ENCODE measurements at places on chromosomes 4 and X.
A peak's percentile ranks its signal among the peaks of the same experiment; 100 is the strongest.

GRCh38 chr4:77347351-77347966 lies 190.5 kb downstream of the CCNG2 start:
- no peak for DNase-seq

DNA sequence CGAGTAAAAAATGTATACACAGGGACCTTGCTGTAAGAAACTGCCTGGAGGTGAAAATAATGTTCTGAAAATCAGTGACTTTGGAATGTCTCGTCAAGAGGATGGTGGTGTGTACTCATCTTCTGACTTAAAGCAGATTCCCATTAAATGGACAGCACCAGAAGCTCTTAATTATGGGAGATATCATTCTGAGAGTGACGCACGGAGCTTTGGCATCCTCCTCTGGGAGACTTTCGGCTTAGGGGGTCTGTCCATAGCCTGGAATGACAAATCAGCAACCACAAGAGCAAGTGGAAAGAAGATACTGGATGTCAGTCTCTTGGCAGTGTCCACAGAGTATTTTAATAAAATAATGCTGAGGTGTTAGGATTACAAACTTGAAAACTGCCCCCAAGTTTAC lies 129.4 kb downstream of the THOC2 start:
- DNase-seq: no peak

DNA sequence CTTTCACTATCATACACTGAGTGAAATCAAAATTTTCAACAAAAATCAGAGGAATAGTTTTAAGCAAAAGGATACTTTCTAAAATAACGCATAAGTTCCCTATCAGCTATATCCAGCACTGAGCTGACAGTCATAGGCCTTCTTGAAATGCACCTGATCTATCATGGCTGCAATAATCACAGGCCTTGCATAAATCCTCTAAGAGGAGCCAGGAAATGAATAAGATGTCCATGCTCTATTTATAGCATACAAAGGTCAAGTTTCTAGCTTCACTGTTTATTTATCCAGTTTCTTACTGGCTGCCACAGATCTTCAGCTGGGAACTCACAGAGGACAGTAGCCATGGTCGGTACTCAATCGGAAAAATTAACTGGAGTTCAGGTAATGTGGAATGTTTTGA lies 235.9 kb upstream of the DMD start:
- DNase-seq: no peak

DNA sequence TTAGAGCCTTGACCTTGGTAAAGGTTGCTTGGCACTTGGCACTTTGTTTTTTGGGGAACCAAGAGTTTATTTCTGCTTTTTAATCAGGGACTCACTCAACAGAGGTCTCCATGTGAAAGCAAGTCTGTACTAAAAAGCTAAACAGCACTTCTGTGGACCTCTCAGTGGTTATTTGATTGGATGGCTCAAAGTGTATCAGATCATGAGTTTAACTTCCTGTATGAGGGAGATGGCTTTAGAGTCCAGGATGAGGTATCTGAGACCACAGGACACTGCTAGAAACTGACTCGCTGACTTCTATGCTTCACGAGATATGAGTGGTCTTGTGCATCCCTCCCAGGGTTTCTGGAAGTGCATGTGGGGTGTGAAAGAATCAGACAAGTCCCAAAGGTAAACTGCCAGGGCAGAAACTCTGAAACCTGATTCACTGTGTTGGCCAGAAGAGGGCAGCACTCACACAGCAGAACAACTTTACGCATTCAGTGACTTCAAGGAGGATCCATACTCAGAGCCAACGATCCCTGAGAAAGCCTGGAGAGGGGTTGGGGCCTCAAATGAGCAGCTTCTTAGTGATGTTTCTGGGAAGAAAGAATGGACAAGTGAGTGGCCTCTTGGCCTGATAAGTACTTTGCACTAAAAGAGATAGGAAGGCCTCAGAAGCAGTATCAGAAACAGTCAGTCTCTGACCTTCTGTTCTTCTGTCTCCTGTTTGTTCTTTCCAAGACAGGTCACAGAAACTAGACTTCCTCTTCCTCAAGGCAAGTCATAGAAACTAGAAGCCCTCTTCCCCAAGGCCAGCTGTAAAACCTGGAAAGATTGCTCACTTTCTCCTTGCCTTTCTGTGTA lies 220.3 kb upstream of the CXCL13 start:
- peak; percentile 6 for DNase-seq

- DNase-seq: no peak
Measured at GRCh38 chr4:7434766-7435150, at the start of gene PSAPL1. Gene PSAPL1 (minus strand): TSS chr4:7434930. CDS start chr4:7434879, 51 bp downstream.

DNA sequence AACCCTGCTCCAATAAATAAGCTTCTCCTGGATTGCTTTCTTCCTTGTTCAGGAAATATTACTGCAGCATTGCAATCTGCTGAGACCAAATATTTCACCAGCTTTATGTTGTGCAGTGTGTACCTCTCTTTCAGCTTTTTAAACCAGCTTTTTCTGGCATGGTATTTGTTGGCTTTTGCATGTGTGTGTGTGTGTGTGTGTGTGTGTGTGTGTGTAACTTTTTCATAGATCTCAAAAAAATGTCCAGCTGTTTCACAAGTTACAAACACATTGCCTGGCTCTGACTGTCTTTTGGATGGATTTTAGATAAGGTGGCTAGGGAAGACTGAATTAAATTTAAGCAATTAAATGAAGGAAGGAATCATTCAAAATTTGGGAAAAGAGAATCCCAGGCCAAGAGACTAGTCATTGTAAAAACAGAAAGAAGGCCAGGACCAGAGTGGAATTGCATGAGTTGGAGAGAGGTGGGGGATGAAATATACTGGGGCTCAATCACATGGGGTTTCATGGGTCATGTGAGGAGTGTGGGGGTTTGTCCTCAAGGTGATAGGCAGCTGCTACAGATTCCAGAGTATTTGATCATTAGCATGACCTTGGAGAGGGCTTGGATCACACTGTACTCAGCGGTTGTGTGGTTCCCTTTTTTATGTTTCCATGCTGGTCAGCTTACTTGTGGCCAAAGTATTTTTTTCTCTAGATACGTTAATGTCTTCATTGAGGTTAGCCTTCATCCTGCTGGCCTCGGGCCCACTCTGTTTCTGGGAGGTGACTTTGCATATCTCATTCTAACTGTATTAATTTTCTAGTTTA lies 357.7 kb upstream of the BOD1L1 start:
- DNase-seq: no peak

DNA sequence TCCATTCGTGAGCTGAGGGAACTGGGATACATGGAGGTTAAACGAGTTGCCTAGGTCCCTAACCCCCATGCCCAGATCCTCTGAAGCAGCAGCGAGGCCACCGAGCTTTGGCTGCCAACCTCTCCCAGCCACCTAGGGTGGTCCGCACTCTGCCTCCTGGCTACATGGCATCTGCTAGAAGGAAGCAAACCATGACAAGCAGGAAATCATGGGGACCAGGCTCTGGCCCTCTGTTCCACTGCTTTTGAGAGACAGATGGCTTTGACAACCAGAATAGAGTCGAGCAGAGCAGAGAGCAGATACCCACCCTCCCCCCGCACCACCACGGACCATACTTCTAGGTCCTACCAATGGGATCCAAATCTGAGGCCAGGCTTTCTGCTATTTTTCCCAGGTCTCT lies 37.5 kb upstream of the NKRF start:
- DNase-seq: no peak

DNA sequence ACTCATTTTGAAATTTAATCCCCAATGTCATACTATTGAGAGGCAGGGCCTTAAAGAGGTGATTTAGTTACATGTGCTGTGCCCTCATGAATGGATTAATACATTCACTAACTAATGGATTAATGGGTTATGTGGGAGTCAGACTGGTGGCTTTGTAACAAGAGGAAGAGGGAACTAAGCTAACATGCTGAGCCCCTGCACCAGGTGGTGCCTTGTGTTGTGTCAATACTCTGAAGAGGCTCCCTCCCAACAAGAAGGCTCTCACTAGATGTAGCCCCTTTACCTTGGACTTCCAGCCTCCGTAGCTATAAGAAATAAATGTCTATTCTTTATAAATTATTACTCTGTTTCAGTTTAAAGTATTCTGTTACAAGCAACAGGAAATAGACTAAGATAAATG lies 411.9 kb upstream of the EMCN start:
- DNase-seq: no peak

DNA sequence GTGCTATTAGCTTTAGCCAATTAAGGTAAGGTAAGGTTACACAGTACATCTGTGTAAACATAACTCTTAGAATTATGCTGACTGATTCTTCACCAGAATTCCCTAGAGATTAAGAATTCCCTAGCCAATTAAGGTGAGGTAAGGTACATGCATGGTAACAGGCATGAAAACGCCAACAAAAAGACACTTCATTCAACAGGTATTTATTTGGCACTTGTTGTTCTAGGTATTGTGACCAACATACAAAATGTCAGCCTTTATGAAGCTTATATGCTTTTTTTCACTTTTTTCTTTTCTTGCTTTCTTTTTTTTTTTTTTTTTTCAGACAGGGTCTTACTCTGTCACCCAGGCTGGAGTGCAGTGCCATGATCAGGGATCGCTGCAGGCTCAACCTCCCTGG lies 47.2 kb downstream of the EDNRA start:
- DNase-seq: no peak

- no peak for DNase-seq
Measured at GRCh38 chr4:10256203-10256602, 139.6 kb upstream of the WDR1 start.

GRCh38 chr4:119299741-119300100 lies 22.2 kb downstream of the FABP2 start:
- no peak for DNase-seq

GRCh38 chr4:180564448-180564847 lies 1678.8 kb upstream of the TENM3 start:
- DNase-seq: no peak

- no peak for DNase-seq
Measured at GRCh38 chr4:138663883-138664282, 351.7 kb upstream of the NOCT start.

DNA sequence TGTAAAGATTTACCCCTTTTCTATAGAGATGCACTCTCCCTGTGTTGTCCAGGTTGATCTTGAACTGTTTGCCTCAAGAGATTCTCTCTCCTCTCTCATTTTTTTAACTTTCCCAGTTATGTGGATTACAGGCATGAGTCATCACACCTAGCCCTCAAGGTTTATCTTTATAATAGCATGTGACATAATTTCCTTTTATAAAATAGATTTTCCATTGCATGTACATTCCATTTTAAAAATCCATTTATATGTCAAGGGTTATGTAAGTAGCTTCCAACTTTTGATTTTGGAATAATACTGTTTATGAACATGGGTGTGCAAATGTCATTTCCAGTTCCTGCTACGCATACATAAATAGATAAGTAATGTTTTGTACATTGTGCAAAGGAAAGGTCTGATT lies 20.6 kb downstream of the ZNF721 start:
- no peak for DNase-seq

GRCh38 chr4:186845137-186845842 lies 121.6 kb upstream of the FAT1 start:
- DNase-seq: no peak

DNA sequence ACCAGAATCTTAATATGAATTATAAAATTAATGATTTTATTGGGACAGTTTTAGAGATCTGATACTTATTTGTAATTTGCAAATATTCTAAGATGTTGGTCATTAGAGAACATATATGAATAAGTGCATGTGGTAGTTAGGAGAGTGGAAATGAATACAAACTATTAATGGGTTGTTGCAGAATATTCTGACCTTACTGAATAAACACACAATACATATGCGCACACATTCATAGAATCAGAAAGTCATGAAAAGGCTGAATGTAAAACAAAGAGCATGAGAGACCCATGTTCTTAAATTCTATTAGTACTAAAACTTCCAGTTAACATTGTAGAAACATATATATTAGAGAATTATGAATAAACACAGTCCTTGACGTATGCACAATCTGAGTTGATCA lies 301.7 kb upstream of the TRAM1L1 start:
- DNase-seq: no peak

DNA sequence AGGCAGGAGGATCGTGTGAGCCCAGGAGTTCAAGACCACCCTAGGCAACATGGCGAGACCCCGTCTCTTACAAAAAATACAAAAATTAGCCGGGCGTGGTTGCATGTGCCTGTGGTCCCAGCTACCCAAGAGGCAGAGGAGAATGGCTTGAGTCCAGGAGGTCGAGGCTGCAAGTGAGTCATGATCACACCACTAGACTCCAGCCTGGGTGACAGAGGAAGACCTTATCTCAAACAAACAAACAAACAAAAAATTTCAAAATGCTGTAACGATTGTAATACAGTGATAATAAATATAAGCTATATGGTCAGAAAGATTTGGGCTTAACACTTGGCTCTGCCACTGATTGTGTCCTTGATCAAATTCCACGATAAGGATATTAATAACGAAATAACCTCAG lies 24.2 kb downstream of the SLC25A4 start:
- DNase-seq: no peak

DNA sequence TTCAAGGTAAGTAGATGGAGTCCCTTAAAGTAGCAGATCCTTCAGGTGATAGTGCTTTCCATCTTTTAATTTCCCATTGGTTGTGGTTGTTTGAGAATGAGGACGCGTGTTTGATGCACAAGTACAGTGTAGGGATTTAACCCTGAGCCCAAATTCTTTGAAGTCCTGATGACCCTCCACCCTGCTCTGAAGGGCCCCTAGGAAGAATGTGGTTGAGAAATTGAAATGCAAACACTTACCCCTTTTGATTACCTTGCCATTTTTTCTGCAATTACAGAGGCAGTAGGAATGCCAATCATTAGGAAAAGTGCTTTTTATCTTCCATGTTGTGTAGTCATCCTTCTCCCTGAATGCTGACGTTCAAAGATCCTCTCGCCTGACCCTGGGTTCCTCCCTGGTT lies 112.4 kb downstream of the ZNF518B start:
- DNase-seq: no peak

GRCh38 chrX:1481636-1482529 lies 29.2 kb upstream of the ASMTL start:
- peak; percentile 31 for DNase-seq

DNA sequence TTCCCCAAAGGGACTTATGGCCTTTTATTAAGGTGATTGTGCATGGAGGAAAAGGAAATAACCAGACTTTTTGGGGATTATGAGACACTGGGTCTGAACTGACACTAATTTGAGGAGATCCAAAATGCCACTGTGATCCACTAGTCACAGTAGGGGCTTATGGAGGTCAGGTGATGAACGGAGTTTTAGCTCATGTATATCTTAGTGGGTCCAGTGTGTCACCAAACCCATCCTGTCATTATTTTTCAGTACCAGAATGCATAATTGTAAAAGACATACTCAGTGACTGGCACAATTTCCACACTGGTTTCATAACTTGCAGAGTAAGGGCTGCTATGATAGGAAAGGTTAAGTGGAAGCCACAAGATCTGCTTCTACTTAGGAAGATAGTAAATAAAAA lies 131.3 kb downstream of the RTL3 start:
- DNase-seq: no peak

- no peak for DNase-seq
Measured at GRCh38 chr4:83370640-83370906, 35.9 kb upstream of the HPSE start.

GRCh38 chr4:183320211-183321059 lies at the start of gene CLDN22:
Gene CLDN22 (minus strand): TSS chr4:183320276. CDS start chr4:183320218, 58 bp downstream.
- DNase-seq: no peak

DNA sequence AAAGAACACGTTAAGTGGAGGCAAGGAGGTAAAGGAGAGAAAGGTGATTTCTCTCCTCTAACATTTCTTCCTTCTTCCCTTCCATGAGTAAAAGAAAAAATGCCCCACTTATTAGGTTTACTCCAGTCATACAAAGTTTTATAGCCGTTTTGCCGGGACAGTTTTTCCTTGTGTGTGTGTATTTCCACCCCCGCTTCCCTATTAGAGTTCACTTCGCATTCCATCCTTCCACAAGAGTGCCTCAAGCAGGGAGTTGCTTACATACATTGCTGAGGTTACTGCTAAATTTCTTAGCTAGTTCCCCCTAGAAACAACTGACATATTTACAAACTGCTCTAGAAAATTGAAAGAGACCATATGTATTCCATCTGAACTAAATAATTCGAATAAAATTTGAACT lies 45.2 kb upstream of the BMP15 start:
- DNase-seq: no peak
